ENCODE measurements at places on chromosomes 2 and 18.

GRCh38 chr2:118779362-118779761 lies 68.1 kb downstream of the EN1 start:
- no peak for DNase-seq

GRCh38 chr2:222613715-222614331 lies 42.1 kb downstream of the FARSB start:
- DNase-seq, result peak; percentile 66

DNA sequence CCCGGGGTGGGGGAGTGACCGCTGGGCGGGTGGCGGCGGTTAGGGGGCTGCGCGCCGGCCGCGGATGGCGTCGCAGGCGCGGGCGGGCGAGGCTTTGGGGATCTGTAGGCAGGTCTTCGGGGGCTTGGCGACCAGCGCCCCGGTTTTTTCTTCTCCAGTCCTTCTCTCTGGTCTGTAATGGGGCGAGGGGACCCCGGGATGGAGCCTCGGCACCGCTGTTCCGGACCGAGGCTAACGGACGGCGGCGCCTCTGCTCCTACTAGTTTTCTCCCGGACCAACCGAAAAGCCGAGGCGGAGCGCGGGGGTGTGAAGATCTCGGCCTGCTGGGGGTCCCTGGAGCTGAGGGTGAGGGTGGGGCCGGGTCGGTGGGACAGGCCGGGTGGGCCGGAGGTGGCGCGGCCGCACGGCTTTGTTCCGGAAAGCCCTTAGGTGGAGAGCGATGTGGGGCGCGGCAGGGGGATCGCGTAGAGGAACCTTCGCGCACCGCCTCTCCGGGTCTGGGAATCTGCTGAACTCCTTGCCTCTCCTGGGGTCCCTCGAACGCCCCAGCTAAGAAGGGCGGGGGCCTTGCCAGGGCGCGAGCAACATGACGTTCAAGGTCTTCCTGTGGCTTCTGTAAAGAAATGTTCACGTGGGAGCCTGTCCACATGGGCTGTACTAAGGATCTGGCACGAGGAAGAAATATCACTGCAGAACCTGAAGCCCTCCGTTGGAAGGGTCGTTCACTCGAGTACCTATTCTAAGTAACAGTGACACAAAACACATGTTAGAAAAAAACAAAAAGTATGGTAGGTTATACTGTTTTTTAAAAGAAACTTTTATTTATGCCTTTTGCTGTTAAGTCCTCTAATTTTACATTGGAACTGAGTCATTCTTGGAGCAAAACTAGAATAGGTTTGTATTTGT lies 861 bp downstream of the SLC39A10 start:
- DNase-seq, result peak; percentile 87

- no peak for DNase-seq
Observed at GRCh38 chr2:142973822-142974207, 96.4 kb downstream of the KYNU start.
